ENCODE measurements at places on chromosomes 2 and 18. TPM values are rescaled to one million over a fixed set of nuclear protein-coding genes. Genes with fewer than 3 reads are reported as not detected.

DNA sequence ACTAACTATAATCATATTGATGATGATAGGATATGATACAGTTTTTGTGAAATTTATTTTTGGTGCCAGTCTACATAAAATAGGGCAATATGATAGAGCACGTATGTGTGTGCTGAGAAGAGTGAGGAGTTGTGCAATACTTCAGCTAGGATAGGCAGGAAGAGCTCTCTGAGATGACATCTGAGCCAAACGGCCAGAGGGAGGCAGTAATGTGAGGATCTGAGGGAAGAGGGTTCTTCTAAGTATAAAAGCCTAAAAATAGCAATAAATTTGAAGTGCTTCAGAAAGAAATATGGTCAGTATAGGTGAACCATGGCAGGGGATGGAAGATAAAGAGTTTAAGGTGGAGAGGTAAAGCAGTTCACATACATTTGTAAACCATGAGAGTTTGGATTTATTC lies 102.5 kb downstream of the OLA1 start:
- DNase-seq = no peak

Gene GLI2
- not detected for total RNA-seq

DNA sequence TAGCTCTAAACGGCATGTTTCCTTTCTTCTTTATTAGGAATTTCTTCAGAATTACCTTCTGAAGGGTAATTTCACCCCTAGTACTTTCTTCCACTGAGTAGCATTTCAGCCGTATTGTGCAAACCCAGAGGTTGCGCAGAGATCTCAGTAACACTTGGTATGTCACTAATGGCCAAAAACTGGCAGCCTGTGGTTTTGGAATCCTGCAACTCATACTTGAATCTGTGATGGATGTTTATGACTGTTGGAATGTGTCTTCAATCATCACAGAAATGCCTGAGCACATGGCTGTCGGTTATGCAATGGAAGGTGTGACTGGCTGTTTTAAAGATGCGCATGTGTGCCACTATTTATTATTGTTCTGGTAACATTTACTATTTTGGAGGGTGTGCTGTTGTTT lies 100.0 kb downstream of the COLEC12 start:
- no peak for DNase-seq

DNA sequence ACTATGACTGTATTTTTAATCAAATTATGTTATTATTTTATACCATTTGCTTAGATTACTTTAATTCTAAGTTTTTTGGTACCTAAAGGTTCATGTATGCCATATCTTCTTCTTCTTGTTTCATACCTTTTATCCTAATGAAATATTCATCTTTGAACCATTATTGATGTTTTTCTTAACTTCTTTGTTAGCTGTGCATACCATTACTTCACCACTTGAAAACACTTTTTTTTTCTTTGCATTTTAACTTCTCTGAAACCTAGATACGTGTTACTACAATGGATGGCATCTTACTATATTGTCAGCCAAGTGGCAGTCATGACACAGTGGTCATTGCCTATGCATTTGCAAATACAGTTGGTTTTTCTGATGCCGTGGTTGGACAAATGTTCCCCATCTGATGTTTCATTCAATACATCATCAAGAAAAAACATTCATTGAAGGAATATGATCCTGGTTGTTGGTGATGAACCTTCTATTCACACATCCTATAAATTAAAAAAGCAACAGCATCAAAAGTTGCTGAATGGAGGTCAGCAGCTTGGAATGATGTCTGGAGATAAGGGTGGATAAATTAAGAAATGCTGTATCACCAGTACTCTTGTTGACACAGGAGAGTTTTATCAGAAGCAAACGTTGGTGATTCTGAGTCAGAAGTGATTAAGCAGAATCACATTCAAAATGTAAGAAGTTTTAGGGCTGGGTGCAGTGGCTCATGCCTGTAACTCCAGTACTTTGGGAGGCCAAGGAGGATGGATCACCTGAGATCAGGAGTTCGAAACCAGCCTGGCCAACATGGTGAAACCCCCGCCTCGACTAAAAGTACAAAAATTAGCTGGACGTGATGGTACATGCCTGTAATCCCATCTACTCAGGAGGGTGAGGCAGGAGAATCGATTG lies 7.4 kb downstream of the IL36A start:
- no peak for DNase-seq

Gene G6PC2
- not detected for total RNA-seq

DNA sequence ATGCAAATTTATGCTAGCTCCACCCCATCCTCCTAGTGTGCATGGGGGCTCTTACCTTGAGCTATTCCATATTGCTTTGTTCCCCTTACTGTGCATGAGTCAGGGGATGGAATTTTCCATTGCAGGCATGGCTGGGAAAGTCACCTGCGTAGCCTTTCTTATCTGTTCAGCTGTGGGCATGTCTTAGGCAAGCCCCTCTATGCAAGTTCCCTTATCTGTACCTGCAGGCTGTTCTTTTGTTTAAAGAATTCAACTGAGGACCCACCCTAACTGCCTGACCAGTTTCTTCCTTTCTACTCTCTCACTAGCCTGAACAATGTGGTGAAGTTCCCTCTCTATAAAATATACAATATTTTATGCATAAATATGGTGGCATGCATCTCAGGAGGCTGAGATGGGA lies 54.2 kb upstream of the CDCA7 start:
- no peak for DNase-seq

GRCh38 chr2:106869512-106870275 lies 16.3 kb downstream of the ST6GAL2 start:
- no peak for DNase-seq

DNA sequence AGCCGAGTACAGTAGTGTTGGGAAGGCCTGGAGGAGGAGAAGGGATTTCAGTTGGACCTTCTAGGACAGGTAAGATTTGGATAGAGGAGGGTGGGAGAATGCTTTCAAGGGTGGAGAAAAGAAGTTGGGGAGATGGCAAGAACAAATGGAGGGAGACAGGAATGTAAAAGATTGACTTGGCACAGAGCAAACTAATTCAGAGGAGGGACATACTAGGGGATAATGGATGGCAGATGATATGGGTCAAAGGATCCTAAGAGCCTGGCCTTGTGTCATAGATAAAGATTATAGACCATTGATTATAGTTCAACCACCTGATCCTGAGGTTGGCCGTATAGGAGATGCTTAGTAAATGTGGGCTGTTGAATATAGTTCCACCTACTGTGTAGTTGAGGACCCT lies 12.4 kb downstream of the WDR43 start:
- no peak for DNase-seq

- DNase-seq = no peak
These were observed 135.9 kb upstream of the ID2 start for GRCh38 chr2:8545695-8546611.

Gene FAM210A
- total RNA-seq = 31.6 TPM

DNA sequence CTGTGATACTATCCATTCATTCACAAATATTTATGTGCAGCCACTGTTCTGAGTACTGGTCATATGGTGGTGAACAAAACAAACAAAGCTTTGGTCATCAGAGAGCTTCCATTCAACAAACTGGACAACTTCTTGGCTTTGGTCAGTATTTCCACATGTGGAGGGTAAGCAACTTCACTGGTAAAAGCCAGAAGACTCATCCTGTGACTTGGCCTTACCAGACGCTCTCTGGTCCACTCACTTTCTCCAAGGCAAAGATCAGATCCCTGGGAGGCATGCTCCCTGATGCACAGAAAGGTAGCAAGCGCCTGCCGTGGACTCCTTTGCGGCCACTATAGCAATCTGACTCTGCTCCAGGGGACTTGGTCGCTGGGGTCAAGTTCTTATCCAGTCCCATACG lies 179.5 kb downstream of the EN1 start:
- no peak for DNase-seq

Gene CPO
- total RNA-seq = not detected

Gene IL1RL2
- total RNA-seq = 0.20 TPM

Gene ANKRD29
- total RNA-seq = 0.46 TPM

DNA sequence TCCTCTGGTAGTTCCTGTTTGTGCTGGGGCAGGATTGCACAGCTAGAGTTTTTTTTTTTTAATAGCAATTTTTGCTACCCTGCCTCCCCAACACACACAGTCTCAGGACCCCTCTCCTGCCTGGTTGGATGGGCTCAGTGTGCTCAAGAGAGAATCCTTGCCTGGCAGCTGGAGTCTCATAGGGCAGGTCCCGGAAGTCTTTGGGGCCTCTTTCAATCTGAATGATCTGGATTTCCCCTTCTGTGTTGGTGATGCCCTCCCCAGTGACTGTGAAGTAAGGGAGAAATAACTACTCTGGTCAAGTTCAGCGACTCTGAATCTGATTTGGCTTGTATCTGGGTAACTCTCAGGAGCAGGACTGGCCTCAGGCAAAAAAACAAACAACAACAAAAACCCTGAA lies 220.6 kb upstream of the LRRTM1 start:
- no peak for DNase-seq

Gene GAREM2
- 0.92 TPM for total RNA-seq

- DNase-seq = no peak
These were observed 119.2 kb downstream of the ANKRD44 start for GRCh38 chr2:197191177-197191939.

DNA sequence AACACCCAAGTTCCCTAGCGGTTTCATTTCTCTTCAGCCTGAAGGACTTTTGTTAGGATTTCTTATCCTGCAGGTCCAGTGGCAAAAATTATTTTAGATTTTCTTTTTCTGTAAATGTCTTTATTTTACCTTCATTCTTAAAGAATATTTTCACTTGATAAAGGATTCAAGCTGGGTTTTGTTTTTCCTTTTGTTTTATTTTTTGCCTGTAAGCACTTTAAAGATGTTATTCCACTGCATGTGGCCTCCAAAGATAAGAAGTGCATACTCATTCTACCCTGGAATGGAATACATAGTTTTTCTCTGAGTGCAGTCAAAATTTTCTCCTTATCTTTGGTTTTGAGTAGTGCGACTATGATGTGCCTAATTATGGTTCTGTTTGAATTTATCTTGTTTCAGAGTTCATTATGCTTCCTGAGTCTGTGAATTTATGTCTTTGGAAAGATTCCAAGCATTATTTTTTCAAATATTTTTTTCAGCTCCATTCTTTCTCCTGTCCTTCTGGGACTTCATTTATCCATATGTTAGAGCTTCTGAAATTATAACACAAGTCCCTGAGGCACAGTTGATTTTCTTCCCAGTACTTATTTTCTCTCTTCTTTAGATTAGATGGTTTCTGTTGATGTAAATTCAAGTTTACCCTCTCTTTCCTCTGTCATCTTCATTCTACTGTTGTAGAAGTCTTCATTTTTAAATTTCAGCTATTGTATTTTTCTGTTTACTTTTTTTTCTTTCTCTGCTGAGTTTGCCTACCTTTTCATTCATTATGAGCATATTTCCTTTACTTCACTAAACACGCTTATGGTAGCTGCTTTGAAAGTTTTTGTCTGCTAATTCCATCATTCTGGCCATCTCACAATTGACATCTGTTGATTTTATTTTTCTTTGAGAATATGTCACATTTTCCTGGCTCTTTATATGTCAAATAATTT lies 69.6 kb downstream of the MAPRE2 start:
- DNase-seq = no peak

GRCh38 chr18:34606851-34607250 lies 103.2 kb upstream of the DTNA start:
- DNase-seq = no peak

- no peak for DNase-seq
These were observed 44.6 kb downstream of the HAUS1 start for GRCh38 chr18:46148810-46149209.

- no peak for DNase-seq
These were observed 310.3 kb upstream of the HS6ST1 start for GRCh38 chr2:128628996-128629395.

Gene SGPP2
- total RNA-seq = not detected

Gene MRO
- total RNA-seq = not detected

GRCh38 chr2:211093743-211094303 lies 537.4 kb downstream of the CPS1 start:
- DNase-seq = no peak

Gene ARHGAP15
- not detected for total RNA-seq

Gene WNT10A
- total RNA-seq = not detected

DNA sequence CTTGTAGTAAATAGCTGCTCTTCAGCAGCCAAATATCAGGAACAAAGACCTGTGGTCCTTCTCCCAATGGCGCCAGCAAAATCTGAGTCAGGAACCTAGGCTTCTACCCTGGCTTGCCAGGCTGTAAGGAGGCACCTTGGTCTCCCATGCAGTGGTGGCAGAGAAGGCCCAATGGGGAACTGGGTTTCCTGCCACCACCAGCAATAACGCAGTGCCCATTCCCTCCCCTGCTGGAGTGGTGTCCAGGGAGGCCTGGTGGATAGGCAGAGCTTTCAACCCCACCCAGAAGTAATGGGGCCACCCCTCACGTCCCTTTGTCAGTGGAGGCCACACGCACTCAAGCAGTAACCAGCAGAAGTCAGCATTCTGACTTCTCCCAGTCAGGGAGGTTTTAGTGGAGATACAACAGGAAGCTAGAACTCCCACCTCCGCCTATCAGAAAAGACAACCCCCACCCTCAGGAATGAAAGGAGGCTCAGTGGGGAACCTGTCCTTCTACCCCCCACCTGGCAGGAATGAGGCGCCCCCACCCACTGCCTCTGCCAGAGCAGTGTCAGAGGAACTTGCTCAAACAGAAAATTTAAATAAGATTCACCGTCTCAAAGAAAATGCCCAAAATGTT lies 132.4 kb downstream of the COPS8 start:
- no peak for DNase-seq

DNA sequence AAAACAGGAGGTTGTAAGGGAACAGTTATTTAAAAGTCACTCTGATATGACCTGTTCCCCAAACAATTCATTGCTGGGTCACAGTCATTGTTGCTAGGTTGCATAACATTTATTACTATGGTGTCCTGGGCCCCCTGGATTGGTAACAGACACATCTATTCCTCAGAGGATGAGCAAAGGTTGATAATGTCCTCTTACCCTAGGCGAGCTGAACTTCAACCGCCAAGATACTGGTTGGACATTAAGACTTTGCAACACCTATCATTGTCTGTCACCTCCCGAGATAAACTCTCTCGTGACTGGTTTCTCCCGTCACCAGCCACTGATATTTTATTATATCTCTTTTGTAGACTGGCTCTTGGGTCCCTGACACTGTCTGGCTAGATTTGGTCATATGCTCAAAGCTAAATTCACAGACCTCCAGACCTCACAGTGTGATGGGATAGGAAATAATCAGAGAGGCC lies 361.3 kb downstream of the ZNF521 start:
- no peak for DNase-seq

- DNase-seq = no peak
These were observed 59.3 kb downstream of the DPP4 start for GRCh38 chr2:162014751-162015150.

- no peak for DNase-seq
These were observed 112.3 kb upstream of the SETBP1 start for GRCh38 chr18:44568342-44568741.

Measured in pulmonary artery endothelial cell (primary cell).